ENCODE measurements at places on chromosomes 2 and 18. TPM values are rescaled to one million over a fixed set of nuclear protein-coding genes. Genes with fewer than 3 reads are reported as not detected.

Gene PPIG
- 52.3 TPM for total RNA-seq

Gene SKOR2
- total RNA-seq = not detected

Gene EMILIN1
- total RNA-seq = 0.29 TPM

Gene OSR1
- not detected for total RNA-seq

Gene PLB1
- 0.85 TPM for total RNA-seq

Gene CPLX4
- not detected for total RNA-seq

Gene TDRD15
- 0.02 TPM for total RNA-seq

Gene CTLA4
- total RNA-seq = 245 TPM

Gene UGT1A3
- total RNA-seq = not detected

Gene IFIH1
- 34.2 TPM for total RNA-seq

Gene DCAF17
- 14.1 TPM for total RNA-seq

Gene HOXD3
- not detected for total RNA-seq

DNA sequence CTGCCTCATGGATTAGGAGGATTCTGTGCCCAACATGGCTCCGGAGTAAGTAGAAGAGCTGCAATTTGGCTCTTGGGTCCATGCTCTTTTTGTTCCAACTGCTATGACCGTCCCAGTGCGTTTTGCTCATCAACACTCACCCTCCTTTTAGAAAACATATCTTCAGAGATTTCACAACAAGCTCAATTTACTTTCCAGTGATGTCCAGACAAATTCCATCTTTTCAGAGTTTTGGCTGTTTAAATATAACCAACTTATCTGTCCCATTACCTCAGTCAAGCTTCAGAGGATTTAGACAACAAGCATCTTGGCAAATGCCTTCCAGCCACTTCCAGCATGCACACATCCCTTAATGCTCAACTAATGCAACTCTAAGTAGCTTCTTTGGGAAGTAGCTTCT is 6.9 kb upstream of the SLC14A2 start:
- DNase-seq = no peak
- H3K27ac ChIP-seq = no peak overlapping the region
- no peak overlapping the region for H3K4me3 ChIP-seq
- H3K36me3 ChIP-seq = no peaks in the 10 kb centered on the region

- H3K4me3 ChIP-seq = no peak overlapping the region
- no peak overlapping the region for H3K27ac ChIP-seq
- no peak for DNase-seq
- H3K36me3 ChIP-seq = peaks cover 14% of the 10 kb centered on the region
These were observed 118.6 kb downstream of the MBP start for GRCh38 chr18:77013811-77014521.

GRCh38 chr2:65070172-65070830 is 14.1 kb downstream of the CEP68 start:
- no peak overlapping the region for H3K4me3 ChIP-seq
- peaks cover 44% of the 10 kb centered on the region for H3K4me1 ChIP-seq
- DNase-seq = peak; percentile 41
- H3K27ac ChIP-seq = peak overlapping the region; percentile 81

- H3K27ac ChIP-seq = no peak overlapping the region
- H3K27me3 ChIP-seq = no peaks in the 10 kb centered on the region
- no peak for DNase-seq
- H3K4me3 ChIP-seq = no peak overlapping the region
These were observed 51.2 kb downstream of the SPIRE1 start for GRCh38 chr18:12606592-12607315.

GRCh38 chr18:63783394-63783793 is 8.2 kb downstream of the SERPINB7 start:
- no peak overlapping the region for H3K4me3 ChIP-seq
- H3K27me3 ChIP-seq = no peaks in the 10 kb centered on the region

GRCh38 chr2:45300026-45300750 is 290.9 kb upstream of the SIX2 start:
- H3K36me3 ChIP-seq = no peaks in the 10 kb centered on the region
- no peak overlapping the region for H3K4me3 ChIP-seq
- no peak overlapping the region for H3K27ac ChIP-seq
- H3K4me1 ChIP-seq = no peaks in the 10 kb centered on the region

GRCh38 chr2:12770300-12770968 is 53.7 kb downstream of the TRIB2 start:
- no peaks in the 10 kb centered on the region for H3K4me1 ChIP-seq
- H3K27me3 ChIP-seq = peaks cover 11% of the 10 kb centered on the region
- no peaks in the 10 kb centered on the region for H3K36me3 ChIP-seq
- DNase-seq = no peak

GRCh38 chr2:122210898-122211856 is 455.7 kb downstream of the TSN start:
- H3K4me3 ChIP-seq = no peak overlapping the region
- no peaks in the 10 kb centered on the region for H3K27me3 ChIP-seq
- no peak for DNase-seq
- no peaks in the 10 kb centered on the region for H3K36me3 ChIP-seq
- H3K27ac ChIP-seq = no peak overlapping the region

DNA sequence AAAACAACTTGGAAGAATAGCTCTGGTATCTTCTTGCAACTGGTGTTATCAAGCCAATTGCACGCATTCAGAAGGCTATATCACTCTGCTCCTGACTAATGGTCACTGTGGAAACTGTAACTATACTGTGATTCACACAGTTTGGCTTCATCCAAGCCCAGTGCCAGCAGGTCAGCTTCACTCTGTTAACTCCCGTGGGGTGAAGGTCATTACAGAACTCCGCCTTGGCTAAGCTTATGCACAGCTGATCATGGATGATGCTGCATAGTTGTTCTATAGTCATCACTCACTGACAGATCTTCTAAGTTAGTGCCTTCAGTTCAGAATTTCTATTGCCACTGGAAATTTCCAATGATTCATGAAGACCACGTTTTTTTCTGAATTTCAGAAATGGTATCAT is 497.2 kb upstream of the NETO1 start:
- no peaks in the 10 kb centered on the region for H3K36me3 ChIP-seq
- no peak overlapping the region for H3K4me3 ChIP-seq
- H3K27ac ChIP-seq = no peak overlapping the region
- H3K27me3 ChIP-seq = no peaks in the 10 kb centered on the region

GRCh38 chr2:71865391-71865965 is 282.2 kb downstream of the CYP26B1 start:
- no peak for DNase-seq
- peaks cover 1% of the 10 kb centered on the region for H3K27me3 ChIP-seq
- H3K4me3 ChIP-seq = no peak overlapping the region
- H3K36me3 ChIP-seq = no peaks in the 10 kb centered on the region
- no peaks in the 10 kb centered on the region for H3K4me1 ChIP-seq

- H3K4me3 ChIP-seq = no peak overlapping the region
- H3K36me3 ChIP-seq = no peaks in the 10 kb centered on the region
- peaks cover 16% of the 10 kb centered on the region for H3K4me1 ChIP-seq
- peaks cover 2% of the 10 kb centered on the region for H3K27me3 ChIP-seq
These were observed 297.6 kb downstream of the PARD3B start for GRCh38 chr2:204842661-204843485.

DNA sequence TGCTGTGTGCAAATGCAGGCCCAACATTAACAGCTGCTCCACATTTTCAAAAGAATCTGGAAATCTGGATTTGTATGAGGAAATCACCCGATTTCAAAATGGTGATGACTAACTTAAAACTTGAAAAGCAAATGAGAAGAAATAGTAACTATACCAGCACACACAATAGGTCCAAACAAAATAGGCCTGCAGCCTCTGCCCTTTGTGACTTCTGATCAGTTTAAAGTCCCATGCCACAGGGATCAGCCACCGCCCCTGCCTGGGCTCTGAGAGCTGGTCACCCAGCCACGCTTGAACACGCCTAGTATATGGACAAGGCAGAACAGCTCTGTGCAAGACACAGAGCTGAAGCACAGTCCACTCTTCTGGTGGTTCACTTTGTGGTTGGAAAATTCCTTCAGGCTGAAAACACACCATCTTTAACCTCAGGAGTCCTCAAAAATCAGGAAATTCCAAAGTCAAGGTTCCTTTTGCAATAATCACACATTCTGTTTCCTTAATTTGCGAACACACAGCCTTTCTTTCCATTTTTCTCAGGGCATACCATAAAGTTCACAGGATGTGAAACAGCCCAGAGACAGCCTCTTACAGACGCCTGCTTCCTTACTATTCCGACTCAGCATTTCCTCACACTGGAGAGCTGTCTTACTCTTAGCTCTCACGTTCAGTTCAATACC is 150.1 kb upstream of the RIOK3 start:
- no peaks in the 10 kb centered on the region for H3K36me3 ChIP-seq
- peak overlapping the region; percentile 15 for H3K27ac ChIP-seq
- H3K4me1 ChIP-seq = peaks cover 12% of the 10 kb centered on the region
- no peak for DNase-seq

DNA sequence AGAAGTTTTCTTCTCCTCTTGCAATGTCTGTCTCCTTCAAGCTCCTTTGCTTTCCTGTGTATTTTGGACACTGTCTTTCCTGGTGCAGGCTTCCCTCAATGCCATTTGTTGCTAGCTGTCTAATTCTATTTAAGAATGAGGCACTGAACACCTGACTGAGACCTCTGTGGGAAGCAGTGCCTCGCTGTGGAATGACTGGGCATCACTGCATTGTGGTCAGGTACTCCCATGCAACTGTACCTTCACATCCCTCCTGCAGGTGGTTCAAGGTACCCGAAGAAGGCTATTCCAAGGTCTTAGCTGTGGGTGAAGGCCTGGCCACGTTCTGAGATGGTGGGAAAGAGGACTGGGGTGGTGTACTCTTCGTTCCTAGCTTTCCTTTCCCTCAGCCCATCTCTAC is 152.8 kb upstream of the CTAGE1 start:
- H3K36me3 ChIP-seq = no peaks in the 10 kb centered on the region
- no peak overlapping the region for H3K27ac ChIP-seq
- no peak for DNase-seq
- peaks cover 5% of the 10 kb centered on the region for H3K27me3 ChIP-seq
- no peaks in the 10 kb centered on the region for H3K4me1 ChIP-seq

- no peaks in the 10 kb centered on the region for H3K4me1 ChIP-seq
- DNase-seq = no peak
- no peak overlapping the region for H3K27ac ChIP-seq
- no peak overlapping the region for H3K4me3 ChIP-seq
These were observed 30.9 kb downstream of the HAUS1 start for GRCh38 chr18:46134920-46135675.

- peak overlapping the region; percentile 69 for H3K4me3 ChIP-seq
- no peaks in the 10 kb centered on the region for H3K27me3 ChIP-seq
- H3K27ac ChIP-seq = no peak overlapping the region
- H3K4me1 ChIP-seq = peaks cover 18% of the 10 kb centered on the region
- no peaks in the 10 kb centered on the region for H3K36me3 ChIP-seq
These were observed 1.3 kb upstream of the ACKR3 start for GRCh38 chr2:236568068-236568921.

GRCh38 chr2:1694371-1695271 is 49.7 kb downstream of the PXDN start:
- no peaks in the 10 kb centered on the region for H3K36me3 ChIP-seq
- H3K27me3 ChIP-seq = no peaks in the 10 kb centered on the region
- H3K4me3 ChIP-seq = no peak overlapping the region
- no peaks in the 10 kb centered on the region for H3K4me1 ChIP-seq

GRCh38 chr18:8705961-8706790 is 820 bp downstream of the MTCL1 start:
- H3K27ac ChIP-seq = no peak overlapping the region
- peaks cover 44% of the 10 kb centered on the region for H3K27me3 ChIP-seq
- DNase-seq = peak; percentile 13
- no peak overlapping the region for H3K4me3 ChIP-seq

- no peak for DNase-seq
- no peak overlapping the region for H3K27ac ChIP-seq
- no peak overlapping the region for H3K4me3 ChIP-seq
- no peaks in the 10 kb centered on the region for H3K27me3 ChIP-seq
These were observed 73.9 kb downstream of the NEDD4L start for GRCh38 chr18:58117786-58118403.

DNA sequence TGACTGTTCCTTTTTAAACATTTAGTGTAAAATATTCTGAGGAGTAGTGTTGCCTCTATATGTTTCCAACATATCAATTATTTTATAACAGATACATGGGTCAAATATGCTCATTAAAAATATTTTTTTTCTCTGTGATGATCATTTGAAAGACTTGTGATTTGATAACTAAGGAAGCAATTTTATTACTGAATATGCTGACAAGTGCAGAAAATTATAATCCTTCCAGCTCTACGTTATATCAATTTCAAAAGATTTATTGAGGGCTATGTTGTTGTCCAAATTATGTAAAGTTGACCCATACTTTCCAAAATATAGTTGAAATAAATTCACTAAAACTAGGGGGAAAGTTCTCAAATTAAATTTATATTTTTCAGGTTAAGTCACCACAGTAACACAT is 290.6 kb downstream of the NYAP2 start:
- H3K4me1 ChIP-seq = no peaks in the 10 kb centered on the region
- no peak overlapping the region for H3K4me3 ChIP-seq
- H3K36me3 ChIP-seq = no peaks in the 10 kb centered on the region
- DNase-seq = no peak
- no peak overlapping the region for H3K27ac ChIP-seq

DNA sequence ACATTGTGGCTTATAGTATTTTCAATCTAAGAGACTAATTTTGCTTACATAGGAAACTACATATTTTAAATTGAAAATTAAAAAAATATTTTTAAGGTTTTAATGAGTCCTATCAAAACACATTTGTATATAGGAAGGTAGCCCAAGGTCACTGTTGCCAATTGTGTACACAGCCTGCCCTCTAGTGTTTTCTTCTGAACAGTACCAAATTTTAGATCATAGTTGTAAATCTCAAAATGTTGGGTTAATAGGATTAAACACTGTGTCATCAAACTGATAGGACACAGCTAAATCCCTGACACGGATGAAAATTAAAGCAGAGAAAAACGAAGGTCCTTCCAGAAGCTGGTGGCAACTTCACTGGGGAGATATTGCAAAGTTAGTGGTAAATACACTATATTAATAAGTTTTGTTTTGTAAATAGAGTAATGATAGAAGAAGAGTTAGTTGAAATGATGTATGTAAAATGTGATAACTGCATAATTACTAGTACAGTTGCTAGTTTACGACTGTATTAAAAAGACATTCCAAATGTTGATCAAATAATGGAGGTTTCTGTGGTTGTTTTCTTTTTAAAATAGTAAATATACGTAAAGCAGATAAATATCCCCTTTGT is 19.7 kb downstream of the CLUL1 start:
- H3K27me3 ChIP-seq = peaks cover 2% of the 10 kb centered on the region
- H3K4me3 ChIP-seq = no peak overlapping the region
- no peak overlapping the region for H3K27ac ChIP-seq
- H3K36me3 ChIP-seq = no peaks in the 10 kb centered on the region
- H3K4me1 ChIP-seq = no peaks in the 10 kb centered on the region

GRCh38 chr2:69173706-69174105 is 160.7 kb downstream of the ANTXR1 start:
- no peak overlapping the region for H3K4me3 ChIP-seq
- H3K27ac ChIP-seq = no peak overlapping the region
- H3K4me1 ChIP-seq = peaks cover 4% of the 10 kb centered on the region

- no peaks in the 10 kb centered on the region for H3K36me3 ChIP-seq
- no peak overlapping the region for H3K4me3 ChIP-seq
- no peaks in the 10 kb centered on the region for H3K27me3 ChIP-seq
- no peak overlapping the region for H3K27ac ChIP-seq
- no peaks in the 10 kb centered on the region for H3K4me1 ChIP-seq
- DNase-seq = no peak
These were observed 297.8 kb upstream of the SESTD1 start for GRCh38 chr2:179562330-179562885.
